CD4-positive, alpha-beta T cell (primary cell): ENCODE measurements at places on chromosomes 7 and 10.

DNA sequence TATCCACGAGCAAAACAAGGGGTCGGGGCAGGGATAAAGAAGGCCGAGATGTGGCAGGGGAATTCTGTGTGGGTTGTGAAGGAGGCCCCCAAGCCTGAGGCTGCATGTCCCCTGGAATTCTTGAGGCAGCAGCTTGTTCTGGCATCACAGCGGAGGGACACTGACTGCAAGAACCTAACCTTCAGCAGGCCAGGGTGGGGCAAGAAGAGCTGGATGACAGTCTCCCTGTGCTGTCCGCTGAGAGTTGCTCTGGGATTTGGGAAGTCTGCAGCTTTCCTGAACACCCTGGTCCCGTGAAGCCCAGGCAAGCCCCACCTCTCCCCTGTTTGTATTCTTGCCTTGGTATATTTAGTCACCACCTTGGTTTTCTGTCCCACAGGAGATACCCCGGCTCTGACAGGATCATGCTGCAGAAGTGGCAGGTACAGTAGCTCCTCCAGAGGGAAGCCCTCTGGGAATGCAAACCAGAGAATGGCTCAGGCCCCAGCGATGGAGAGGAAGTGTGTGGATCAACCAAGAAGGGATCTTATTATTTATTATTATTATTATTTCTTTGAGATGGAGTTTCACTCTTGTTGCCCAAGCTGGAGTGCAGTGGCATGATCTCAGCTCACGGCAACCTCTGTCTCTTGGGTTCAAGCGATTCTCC, 1.9 kb upstream of the LRRC18 start:
- DNase-seq: no peak

- DNase-seq: no peak
Observed at GRCh38 chr7:46945328-46945727, 636.6 kb downstream of the TNS3 start.

GRCh38 chr10:80855348-80855971, 317.8 kb downstream of the SH2D4B start:
- no peak for DNase-seq

DNA sequence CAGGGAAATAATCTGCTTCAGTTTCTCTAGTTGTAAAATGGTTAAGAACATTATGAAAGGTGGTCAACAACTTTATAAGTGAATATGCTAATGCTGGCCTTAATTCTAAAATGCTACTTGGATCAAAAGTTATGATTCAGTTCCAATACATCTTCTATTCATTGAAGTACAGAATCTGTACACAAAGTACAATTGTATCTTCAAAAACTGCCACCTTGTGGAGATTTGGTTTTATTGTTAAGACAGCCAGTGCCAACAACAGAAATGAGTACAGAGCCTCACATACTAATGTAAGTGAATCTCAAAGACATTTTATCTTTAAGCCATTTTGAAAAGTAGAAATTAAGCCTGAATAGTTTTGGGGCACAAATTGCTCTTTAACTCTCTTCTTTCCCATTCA, 194.0 kb downstream of the CFTR start:
- no peak for DNase-seq

GRCh38 chr10:31799181-31799580, 129.4 kb downstream of the ARHGAP12 start:
- no peak for DNase-seq

- no peak for DNase-seq
Observed at GRCh38 chr7:26329520-26330255, 38.0 kb downstream of the SNX10 start.

DNA sequence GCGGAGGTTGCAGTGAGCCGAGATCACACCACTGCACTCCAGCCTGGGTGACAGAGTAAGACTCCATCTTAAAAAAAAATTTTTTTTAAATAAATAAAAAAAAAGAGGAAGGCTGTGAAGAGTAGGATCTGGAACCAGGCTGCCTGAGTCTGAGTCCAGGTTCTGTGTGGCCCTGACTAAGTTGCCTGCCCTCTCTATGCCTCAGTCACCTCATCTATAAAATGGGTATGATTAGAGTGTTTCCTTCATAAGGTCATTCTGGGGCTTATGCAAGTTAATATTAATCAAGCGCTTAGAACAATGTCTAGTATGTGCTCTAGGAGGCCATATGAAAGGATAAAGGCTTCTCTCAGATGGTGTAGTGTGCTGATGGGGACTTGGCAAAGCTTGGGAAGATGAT, 12.3 kb downstream of the COL26A1 start:
- no peak for DNase-seq

GRCh38 chr7:143965280-143965679, 10.6 kb downstream of the OR2F1 start:
- DNase-seq: no peak

DNA sequence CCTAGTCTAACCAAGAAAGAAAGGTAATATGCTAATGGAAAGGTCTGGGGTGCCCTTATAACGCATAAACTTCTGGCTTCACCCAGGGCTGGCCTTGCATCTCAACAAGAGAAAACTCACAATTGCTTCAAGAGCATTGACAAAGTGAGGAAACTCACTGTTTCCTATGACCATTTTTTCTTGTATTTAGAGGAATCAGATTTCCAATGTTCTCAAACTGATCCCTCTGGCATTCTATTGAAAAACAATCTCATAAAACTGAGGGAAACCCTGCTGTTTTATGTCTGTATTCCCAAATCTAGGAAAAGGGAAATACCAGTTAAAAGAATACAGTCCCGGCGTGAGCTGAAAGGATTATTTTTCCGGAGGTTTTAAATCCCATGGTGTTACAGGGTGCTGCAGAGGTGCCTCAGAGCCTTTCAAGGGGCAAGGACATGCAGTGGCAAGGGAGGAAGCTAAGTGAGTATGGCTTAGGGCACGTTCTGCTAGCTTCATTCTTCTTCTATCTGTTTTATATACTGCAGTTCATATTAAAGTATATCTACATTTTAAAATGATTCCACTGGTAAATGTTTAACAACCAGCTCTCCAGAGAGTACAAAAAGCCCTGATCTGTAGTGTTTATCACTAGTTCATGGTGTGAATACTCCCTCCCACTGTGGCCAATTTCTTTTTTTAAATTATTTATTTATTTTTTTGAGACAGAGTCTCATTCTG, 68.7 kb downstream of the CAV1 start:
- DNase-seq: no peak

DNA sequence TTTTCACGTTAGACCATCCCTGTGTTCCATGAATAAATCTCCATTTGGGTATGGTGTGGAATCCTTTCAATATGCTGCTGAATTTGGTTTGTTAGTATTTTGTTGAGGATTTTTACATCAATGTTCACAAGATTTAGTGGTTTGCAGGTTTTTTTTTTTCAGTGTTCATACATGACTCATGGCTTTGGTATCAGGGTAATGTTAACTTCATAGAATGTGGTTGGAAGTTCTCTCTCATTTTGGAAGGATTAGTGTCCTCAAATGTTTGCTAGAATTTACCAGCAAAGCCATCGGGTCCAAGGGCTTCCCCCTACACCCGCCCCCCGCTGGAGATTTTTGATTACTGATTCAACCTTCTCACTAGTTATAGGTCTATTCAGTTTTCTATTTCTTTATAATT, 398.0 kb downstream of the NXPH1 start:
- no peak for DNase-seq

DNA sequence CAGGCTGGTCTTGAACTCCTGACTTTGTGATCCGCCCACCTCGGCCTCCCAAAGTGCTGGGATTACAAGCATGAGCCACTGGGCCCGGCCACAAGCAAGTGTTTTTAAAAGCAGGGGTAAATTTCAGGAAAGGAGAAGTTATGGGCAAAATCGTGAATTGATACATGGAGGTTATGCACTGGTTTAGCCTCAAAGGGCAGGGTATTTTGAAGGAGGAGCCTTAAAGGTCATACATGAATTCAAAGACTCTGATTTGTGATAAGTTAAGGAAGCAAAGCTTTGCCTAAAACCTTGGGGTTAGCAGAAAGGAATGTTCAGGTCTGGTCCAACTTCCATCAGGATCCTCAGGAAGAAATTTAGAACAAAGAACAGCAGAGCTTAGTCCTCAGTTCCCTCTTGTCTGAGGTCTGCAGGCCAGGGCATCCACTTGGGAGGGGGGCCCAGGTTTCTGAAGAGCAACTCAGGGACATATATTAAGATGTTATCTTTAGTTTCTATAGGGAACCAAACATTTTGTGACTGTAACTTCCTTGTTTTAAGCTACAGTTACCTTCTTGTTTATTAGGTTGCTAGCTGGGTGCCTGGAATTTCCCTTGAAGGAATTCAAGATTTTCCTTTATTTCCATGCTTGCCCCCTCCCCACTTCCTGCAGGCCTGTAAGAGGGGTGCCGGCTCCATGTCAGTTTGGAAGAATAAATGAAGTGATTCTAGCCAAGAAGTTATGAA, 2.8 kb upstream of the REPIN1 start:
- no peak for DNase-seq

- no peak for DNase-seq
Observed at GRCh38 chr7:7688310-7688709, 30.1 kb downstream of the RPA3 start.

DNA sequence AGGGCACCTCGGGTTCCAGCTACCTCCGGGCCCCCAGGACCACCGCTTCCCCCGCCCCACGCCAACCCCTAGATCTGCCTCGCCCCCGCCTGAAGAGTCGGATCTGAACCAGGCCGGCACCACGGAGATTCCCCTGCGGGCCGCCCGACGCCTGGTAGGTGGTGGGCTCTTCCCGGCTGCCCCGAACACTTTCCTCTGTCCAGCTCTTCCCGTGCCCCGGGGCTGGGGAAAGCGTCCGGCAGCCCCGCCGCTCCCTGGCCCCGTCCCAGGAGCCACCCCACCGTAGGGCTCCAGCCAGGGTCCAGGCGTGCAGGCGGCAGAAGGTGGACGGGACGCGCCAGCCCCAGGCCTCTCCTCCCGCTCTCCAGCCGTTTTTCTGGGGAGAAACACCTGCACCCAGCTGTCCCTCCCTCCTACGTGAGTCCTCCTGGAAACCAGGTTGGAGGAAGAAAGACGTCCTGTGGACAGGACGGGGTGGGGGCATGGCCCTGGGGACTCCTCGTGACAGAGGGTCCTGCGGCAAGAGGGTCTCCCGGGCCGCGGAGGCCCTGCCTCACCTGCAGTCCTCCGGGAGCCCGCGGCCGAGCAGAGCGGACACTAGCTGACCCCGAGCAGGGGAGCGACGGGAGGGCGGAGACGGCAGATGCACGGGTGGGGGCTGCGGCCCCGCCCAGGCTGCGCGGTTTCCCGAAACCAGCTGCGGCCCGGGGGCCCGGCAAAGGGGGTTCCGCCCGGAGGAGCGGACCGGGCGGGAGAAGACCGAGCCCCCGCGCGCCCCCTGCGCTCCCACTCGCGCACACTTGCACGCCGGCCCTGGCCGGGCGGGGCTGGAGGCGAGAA, at the start of gene TMEM176B:
Gene TMEM176B, minus strand, starts transcription at position 624 of the 840 bp plus-strand sequence. CDS start 3,795 bp downstream, outside the sequence.
- no peak for DNase-seq

- DNase-seq: no peak
Observed at GRCh38 chr7:85191383-85191782, 4.5 kb upstream of the SEMA3D start.

DNA sequence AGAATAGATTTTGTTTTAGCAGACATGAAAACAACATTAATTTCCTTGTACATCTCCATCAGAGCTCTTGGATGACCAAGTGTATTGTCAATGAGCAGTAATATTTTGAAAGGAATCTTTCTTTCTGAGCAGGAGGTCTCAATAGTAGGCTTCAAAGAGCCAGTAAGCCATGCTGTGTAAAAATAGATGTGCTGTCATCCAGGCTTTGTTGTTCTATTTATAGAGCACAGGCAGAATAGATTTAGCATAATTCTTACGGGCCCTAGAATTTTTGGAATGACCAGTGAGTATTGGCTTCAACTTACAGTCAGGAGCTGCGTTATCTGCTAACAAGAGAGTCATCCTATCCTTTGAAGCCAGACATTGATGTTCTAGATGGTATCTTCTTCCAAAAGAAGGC, 19.0 kb downstream of the MINPP1 start:
- no peak for DNase-seq

DNA sequence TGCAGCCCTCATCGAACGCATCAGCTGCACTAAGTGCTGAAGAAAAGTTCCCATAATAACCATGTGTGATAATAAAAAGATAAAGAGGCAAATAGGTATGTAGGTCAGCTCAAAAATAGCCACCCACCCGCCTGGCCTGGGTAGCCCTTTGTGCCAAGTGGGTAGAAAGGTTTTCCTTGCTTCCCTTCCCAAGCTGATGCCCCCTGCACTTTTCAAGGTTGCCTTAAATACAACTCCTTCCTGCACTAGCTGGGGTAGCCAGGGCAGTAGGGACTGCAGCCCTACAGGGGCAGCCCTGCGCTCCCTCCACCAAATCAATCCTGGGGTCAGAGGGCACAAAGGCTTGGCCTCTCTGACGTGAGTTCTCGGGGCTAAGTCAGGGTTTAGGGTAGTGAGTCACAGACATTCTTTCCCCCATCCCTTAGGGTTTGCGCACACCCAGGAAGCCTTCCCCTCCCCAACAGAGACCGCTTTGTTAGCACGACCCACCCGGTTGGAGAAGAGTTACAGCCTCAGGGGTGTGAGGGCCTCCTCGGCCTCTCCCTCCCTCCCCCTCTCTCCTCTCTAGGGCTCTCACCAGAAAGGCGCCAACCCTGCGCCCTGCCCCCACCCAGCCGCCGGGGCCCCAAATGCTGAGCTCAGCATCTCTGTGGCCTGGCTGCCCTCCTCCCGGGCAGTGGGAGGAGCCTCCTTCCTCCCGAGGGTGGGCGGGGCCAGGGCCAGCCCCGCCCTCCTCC, 13.3 kb upstream of the DDIT4 start:
- peak; percentile 81 for DNase-seq

- no peak for DNase-seq
Observed at GRCh38 chr10:51937308-51938140, 238.1 kb upstream of the CSTF2T start.

- DNase-seq: no peak
Observed at GRCh38 chr10:131187926-131188325, 123.6 kb downstream of the TCERG1L start.

DNA sequence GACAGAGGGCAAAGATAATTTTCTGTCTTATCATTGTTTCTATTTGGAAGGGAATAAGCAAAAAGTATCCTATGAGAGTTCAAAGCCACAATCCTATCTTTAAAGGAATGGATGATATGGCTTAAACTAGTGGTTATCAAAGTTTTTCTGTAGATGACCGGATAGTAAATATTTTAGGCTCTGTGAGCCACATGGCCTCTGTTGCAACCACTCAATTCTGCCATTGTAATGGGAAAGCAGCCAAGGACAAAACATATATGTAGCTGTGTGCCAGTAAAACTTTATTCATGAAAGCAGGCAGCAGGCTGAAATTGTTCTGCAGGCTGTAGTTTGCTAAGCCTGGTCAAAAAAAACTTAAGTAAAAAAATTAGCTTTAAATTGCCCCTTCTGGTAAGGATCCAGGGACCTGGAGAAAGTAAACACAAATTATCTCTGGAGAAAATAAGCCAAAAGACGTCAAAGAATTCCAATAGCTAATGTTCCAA, 73.3 kb downstream of the THSD7A start:
- no peak for DNase-seq

DNA sequence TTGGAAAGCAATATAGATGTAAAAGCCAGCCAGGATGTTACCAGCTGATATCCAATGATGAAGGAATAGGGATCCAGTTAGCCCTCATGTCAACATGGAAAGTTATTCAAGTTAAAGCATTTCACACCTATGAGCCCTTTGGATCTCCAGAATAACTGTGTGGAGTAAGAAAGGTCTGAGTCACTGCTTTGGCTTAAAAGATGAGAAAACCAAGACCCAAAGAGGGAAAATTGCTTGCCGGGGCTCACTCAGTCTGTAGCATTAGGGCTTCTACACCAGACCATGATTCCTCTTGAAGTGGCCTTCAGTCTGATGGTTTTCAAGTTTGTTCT, 12.6 kb downstream of the LSM5 start:
- no peak for DNase-seq
